ENCODE measurements at places on chromosomes 13 and 19.

GRCh38 chr19:48196933-48197665, 26.6 kb downstream of the ZSWIM9 start:
- no peak for DNase-seq

GRCh38 chr19:5337708-5338655, 2.6 kb downstream of the PTPRS start:
- DNase-seq: no peak

GRCh38 chr19:16522559-16523377, 19.5 kb downstream of the CHERP start:
- no peak for DNase-seq

DNA sequence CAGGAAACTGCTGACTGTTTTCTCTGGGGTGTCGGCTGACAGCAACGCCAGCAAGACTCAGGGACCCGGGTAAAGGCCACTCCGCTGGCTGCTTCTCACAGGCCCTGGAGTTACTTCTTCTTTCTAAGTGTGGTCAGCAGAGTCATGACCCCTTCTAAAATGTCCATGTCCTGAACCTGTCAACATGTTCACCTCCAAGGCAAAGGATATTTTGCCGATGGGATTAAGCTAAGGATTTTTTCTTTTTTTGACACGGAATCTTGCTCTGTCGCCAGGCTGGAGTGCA, 7.9 kb downstream of the PEX11G start:
- no peak for DNase-seq

GRCh38 chr13:43227721-43228120, 204.3 kb downstream of the DNAJC15 start:
- DNase-seq: no peak

DNA sequence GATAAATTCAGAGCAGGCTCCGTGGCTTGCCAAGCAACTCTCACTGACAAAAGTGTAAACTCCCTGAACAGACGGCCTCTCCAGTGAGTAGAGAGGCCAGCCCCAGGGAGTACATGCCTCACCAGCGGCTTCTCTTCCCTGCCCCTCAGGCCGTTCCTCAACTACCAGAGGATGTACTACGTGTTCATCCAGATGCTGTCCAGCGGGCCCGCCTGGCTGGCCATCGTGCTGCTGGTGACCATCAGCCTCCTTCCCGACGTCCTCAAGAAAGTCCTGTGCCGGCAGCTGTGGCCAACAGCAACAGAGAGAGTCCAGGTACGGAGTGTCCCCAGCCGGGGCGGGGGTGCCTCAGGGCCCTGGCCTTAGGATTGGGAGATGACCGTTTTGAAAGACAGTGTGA, 93.4 kb upstream of the MCF2L start:
- no peak for DNase-seq

DNA sequence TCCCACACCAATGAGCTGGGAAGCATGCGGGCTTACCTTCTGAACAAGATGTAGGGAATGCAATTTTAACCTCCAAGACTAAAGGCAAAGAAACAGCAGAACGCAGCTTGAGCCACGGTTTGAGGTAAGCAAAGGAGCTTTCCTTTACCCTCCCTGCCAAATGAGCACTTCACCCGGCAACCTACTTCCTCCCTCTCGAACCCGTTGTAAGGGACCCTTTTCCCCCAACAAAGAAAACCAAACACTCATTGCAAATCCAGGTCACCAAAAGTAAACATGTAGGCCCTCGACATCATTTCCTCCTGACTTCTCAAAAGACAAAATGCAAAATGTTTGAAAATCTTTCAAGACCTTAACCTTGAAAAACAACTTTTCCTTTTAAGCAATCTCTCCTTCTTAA, 65.3 kb downstream of the ABCC4 start:
- no peak for DNase-seq

DNA sequence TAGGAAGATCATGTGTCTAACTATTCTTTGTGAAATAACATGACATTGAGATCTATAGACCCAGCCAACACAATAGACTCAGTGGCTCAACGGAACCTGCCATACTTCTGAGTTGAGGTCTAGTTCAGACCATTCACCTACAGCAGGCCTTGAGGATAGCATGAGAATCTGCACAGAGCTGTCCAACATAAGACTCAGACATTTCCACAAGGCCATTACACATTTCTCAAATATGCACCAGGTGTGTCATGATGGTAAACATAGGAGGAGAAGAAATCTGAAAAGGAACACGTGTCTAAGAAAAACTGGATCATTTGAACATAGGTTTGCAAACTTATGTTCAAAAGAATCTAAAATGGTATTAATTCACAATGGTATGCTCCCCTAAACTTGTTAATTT, 421.4 kb downstream of the SLITRK6 start:
- DNase-seq: no peak

Measured in CD4-positive, alpha-beta T cell treated with Interleukin-1 beta for 1 hour (primary cell).